Fibroblast of skin of left quadriceps (primary cell): ENCODE measurements at places on chromosomes 11 and 22.

GRCh38 chr11:47408598-47409439, 429 bp downstream of the SLC39A13 start:
- peak; percentile 26 for DNase-seq

DNA sequence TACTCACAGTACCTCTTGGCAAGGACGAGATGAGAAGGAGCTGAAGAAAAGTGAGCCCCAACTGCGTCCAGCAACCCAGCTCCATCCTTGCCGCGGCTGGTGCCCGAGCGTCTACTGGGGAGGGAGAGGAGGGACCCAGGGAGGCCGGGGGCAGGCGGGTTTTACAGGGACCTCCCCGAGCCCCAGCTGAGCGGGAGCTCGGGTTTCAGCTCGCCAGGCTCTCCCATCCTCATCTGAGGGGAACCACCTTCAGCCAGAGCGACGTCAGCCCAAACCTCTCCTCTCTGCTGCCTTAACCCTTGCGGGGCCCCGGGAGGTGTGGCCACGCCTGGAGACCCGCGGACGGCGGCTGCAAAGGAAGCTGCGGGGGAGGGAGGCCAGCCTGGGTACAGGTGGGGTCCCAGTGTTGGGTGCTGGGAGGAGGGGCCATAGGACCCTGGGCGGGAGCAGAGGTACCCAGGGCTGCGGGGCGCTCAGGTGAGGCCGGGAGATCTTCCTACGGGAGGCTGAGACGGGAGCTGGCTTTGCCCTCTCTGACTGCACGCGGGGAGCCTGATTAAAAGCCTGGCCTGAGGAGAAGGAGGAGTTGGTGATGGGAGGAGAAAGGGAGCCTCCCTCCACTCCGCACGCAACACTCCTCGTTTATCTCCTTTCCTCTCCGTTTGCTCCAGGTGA, at the start of gene PAMR1:
Gene PAMR1, minus strand, starts transcription at position 116 of the 675 bp plus-strand sequence. Its CDS starts 31 bp downstream, at position 85.
- DNase-seq, result peak; percentile 44

DNA sequence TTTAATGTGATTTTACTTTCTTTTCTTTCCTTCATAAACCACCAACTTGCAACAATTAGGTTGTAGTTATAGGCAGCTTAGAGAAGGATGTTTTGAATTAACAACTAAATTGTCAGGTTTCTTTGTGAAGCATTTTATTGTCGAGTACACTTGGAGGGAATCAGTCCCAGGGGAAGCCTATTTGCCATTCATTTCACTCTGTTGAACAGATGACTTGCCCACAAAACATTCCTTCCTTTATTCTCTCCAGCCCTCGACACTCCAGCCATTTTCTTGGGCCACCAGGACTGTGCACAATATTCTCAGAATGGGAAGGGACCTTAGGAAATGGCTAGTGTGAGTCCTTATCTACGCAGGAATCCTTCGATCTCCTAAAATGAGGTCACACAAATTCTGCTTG, 620.6 kb downstream of the SOX6 start:
- no peak for DNase-seq

DNA sequence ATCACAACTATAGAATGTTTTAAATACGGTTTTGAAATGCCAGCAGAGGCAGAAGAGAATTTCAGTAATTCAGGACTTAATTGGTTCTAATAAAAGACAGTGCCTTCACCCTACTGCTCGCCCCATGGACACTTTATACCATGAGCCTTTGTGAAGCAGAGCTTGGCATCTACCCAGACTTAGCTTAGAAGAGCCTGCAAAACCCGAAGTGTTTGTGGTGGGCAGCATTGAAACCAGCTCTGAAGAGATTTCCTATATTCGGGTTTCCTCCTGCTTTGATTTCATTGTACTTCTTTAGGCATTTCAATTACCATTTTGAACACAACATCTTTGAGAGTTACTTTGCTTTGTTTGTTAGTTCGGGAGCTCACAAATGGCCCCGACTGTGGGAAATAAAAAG, 185.1 kb upstream of the MTNR1B start:
- no peak for DNase-seq

DNA sequence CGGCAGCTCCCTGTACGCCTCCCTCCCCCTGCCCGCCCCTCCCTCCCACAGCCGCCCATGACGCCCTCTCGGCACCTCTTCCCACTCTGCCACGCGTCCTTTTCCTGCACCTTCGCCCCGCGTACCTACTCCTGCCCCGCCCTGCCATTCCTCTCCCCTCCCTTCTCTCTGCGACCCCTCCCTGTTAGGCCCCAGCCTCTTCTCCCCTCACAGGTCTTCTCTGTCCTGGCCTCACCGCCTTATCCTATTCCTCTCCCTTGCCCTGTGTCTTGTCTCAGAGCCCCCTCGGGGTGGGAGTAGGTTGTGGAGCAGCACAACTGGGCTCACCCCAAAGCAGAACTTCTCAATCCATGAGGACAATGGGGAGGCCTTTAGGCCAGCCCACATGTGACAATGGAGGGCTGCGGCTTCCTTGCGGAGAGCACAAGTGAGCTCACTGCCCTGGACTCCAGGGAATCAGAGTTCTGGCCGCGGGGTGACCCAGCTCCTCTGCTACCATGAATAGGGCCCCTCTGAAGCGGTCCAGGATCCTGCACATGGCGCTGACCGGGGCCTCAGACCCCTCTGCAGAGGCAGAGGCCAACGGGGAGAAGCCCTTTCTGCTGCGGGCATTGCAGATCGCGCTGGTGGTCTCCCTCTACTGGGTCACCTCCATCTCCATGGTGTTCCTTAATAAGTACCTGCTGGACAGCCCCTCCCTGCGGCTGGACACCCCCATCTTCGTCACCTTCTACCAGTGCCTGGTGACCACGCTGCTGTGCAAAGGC, 539 bp downstream of the SLC35C1 start:
- peak; percentile 11 for DNase-seq

DNA sequence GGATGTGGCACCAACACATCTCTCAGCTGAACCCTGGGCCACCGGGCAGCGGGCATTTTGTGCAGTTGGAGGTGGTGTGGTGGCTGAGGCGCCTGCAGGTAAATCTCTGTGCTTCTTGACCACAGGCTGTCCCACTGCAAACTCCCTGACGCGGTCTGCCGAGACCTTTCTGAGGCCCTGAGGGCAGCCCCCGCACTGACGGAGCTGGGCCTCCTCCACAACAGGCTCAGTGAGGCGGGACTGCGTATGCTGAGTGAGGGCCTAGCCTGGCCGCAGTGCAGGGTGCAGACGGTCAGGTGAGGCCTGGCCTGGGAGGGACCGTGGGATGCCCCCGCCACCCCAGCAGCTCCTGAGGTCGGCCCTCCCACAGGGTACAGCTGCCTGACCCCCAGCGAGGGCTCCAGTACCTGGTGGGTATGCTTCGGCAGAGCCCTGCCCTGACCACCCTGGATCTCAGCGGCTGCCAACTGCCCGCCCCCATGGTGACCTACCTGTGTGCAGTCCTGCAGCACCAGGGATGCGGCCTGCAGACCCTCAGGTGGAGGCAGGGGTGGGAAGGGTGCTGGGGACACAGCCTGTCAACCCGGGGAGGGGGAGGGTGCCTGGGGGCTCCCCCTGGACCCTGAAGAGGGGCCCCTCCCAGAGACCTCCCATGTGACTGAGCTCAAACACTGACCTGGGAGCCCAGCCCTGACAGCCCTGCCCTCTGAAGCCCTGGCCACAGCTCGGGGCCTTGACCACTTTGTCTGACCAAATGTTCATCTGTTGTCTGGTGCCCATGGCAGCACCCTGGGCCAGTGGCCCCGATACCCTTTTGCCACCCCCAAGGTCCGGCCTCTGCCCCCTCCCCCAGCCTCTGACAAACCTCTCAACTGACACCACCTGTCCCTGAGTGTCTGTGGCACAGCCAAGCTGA, 4.6 kb upstream of the PGGHG start:
- no peak for DNase-seq

GRCh38 chr22:48660790-48661740, 1166.6 kb downstream of the BRD1 start:
- DNase-seq, result peak; percentile 11
